ENCODE measurements at places on chromosomes 1 and 21.
A peak's percentile ranks its signal among the peaks of the same experiment; 100 is the strongest.

GRCh38 chr1:196418772-196419171, 189.5 kb downstream of the KCNT2 start:
- no peak for DNase-seq

GRCh38 chr1:210698661-210699060, 370.0 kb downstream of the HHAT start:
- no peak for DNase-seq

DNA sequence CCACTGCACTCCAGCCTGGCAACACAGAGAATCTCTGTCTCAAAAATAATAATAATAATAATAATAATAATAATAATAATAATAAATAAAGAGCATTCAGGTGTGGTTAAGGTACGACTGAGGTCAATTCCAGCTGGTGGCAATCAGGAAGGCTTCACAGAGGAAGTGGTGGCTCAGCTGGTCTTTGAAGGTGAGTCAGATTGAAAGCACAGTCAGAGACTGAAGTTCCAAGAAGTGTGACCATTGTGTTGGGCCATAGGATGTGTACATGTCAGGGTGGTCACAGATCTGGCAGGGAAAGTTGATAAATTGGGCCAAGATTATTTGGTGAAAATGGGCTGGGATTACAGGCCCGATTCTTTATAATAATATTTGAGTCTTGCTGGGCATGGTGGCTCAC, 31.0 kb upstream of the MED18 start:
- DNase-seq, result no peak

- DNase-seq, result no peak
Observed at GRCh38 chr1:81149649-81150325, 650.9 kb upstream of the ADGRL2 start.

GRCh38 chr1:216778737-216779136, 55.5 kb upstream of the ESRRG start:
- no peak for DNase-seq

DNA sequence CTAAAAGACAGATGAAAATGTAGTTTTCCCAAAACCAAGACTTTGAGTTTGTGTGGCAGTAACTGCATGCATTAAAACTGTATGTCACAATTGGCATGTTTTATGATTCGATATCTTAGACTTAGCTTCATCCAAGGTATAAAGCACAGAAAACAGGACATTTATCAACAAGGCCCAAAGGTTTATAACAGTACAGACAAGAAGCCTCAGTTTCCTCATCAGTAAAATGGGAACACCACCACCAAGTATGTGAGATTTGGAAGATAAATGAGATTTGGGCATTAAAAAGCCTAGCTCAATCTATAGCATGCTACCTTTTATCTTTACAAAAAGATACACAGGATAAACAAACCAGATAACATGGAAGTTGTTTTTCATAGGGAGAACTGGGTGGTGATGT, 128.5 kb downstream of the DAB1 start:
- DNase-seq, result no peak

GRCh38 chr21:41209016-41209619, 41.2 kb downstream of the BACE2 start:
- DNase-seq, result no peak

DNA sequence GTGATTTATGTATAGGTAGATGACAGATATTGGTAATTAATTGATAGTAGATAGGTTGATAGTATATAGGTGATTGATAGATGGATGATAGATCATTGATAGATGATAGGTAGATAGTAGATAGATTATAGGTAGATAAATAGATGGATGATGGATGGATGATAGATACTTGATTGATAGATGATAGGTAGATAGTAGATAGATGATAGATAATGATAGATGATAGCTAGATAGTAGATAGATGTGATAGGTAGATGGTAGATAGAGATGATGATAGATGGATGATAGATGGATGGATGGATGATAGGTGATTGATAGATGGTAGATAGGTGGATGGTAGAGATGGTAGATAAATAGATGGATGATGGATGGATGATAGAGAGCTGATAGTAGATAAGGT, 62.0 kb upstream of the SAMD11 start:
- no peak for DNase-seq

DNA sequence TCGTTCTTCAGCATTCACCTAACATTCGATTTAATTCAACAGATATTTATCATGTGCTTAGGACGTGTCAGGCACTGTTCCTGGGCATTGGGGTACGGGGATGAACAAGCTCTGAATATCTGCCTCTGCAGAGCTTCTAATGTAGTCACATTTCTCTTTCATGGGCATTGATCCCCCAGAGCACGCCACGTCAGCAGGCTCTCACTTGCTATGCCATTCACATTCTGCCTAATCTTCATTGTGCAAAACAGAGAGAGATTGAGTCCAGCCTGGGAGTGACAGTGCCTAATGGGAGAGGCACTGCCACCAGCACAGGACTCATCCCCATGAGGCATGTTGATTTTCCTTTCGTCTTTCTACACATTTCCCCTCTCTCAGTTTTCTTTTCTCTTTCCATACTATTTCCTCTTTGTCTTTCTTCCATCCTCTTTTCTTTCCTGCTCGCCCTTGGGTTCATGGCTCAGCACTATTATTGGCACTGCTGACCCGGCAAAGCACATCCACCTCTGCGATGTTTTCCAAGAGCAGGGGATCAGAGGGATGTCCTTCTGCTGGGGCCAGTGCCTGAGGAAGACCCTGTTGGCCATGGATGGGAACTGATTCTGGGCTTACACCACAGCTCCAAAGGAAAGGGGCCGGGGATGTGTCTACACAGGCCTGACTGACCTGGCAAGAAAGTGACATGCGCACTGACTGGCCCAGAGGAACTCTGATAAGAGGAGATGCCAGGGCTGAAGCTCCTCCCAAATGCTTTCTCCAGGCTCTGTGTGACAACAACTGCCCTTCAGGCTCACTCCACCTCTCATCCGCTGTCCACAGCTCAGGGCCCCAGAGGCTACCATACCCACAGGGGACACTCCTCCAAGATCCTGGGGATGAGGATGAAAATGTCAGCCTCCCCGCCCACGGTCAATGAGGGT, 195.9 kb downstream of the TOMM20 start:
- no peak for DNase-seq

DNA sequence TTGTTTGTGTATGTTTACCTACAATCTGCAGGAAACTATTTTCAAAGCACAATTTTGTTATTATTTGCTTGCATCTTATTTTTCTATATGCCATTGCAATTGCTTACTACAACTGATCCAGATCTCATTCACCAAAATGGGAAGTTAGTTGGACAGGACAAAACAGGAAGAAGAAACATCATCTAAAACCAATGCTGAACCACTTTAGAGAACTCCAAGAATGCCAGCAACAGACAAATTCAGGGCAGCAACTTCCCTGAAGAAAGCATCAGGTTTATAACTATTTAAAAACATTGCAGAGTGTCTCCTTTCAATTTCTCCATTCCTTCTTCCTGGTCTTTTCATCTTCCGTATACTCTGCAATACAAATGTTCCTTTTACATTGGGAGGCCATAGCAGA, 82.4 kb upstream of the SMYD2 start:
- DNase-seq, result no peak

- no peak for DNase-seq
Observed at GRCh38 chr1:68083686-68084085, 33.3 kb upstream of the DIRAS3 start.

GRCh38 chr1:164768619-164769018, 209.6 kb downstream of the PBX1 start:
- DNase-seq, result no peak

- DNase-seq, result no peak
Observed at GRCh38 chr21:18522181-18522972, 118.8 kb upstream of the TMPRSS15 start.

- no peak for DNase-seq
Observed at GRCh38 chr1:150548632-150549495, at the start of gene ADAMTSL4. TSS of gene ADAMTSL4 (plus strand) at chr1:150549408. CDS start at chr1:150552289, 2,881 bp downstream.

GRCh38 chr1:219088778-219089557, 84.7 kb upstream of the LYPLAL1 start:
- DNase-seq, result no peak

GRCh38 chr1:16204634-16205333, 7.7 kb downstream of the ARHGEF19 start:
- DNase-seq, result peak; percentile 34

DNA sequence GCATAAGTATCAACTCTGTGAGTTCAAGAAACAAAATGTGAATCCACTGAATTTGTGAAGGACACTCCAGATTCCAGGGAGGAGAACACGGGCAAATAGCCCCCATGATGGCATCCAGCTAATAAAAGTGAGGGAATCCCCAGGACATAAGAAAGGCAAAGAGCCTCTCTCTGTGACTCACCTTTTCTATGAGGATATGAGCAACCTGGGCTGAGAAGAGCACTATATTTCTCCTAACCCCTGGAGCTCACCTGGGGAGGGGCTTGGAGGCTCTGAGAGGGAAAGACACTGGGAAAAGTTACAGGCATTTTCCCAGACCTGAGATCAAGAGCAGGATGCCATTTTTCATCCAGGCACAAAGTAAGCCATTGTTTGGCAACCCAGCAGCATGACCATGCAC, 1298.8 kb downstream of the PLA2G4A start:
- no peak for DNase-seq

DNA sequence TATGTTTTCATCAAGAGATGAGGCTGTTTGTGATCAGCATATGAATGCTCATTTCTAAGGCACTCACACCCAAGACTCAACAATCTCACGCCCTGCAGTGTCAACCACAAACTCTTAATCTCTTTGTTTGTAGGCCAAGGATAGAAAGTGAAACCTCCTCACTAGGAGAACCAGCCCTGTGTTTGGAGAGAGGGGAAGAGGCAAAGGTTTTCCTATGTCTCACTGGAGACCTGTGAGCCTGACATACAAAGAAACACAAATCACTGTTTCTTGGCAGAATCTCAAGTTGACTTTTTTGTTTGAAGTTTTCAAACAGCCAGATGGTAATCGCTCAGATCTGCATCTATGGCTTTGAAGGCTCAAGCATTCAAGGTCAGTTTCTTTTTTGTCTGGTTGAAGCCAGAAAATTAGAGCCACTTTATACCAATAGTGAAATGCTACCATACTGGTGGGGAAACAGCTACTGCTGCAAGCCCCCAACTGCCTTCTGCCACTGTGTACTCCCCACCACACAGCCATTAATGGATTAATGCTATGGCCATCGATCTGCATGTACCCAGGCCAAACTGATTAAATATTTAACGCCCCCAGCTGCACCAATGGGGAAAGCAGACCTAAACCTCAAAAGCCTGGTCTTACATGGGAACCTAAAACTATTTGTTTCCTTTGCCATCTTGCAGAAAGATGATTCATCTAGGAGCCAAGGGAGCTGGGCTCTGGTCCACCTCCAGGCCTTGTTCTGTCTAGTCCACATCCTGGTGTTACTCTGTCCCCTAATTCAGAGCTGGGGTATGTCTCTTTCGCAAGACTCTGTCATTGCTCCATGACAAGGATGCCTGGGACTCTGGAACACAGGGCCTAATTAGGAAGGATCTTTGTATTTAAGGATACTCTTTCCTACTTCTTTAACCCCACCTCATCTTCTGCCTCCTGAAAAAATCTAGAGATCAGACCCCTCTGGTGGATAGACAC, 16.3 kb downstream of the PDZK1 start:
- peak; percentile 6 for DNase-seq

Data from stimulated activated CD8-positive, alpha-beta memory T cell treated with anti-CD3 and anti-CD28 coated beads, Interleukin-2, amount 100 ng/mL, for 1 hour (primary cell).